ENCODE measurements at places on chromosomes 16 and 17. TPM values are rescaled to one million over a fixed set of nuclear protein-coding genes. Genes with fewer than 3 reads are reported as not detected.

KRT33B gene
- not detected for polyA plus RNA-seq

DLX3 gene
- 1.0 TPM for polyA plus RNA-seq

TMEM98 gene
- 91.4 TPM for polyA plus RNA-seq

PHLPP2 gene
- polyA plus RNA-seq: 2.9 TPM

NPTX1 gene
- 0.13 TPM for polyA plus RNA-seq

IGFALS gene
- polyA plus RNA-seq: not detected

MPV17L gene
- 2.1 TPM for polyA plus RNA-seq

TMEM235 gene
- polyA plus RNA-seq: not detected

CFAP97D1 gene
- 0.25 TPM for polyA plus RNA-seq

RFFL gene
- polyA plus RNA-seq: 11.4 TPM

ZNF174 gene
- polyA plus RNA-seq: 7.7 TPM

C16orf54 gene
- polyA plus RNA-seq: 0.28 TPM

KRT31 gene
- not detected for polyA plus RNA-seq

CMTM3 gene
- polyA plus RNA-seq: 29.5 TPM

CPHXL2 gene
- polyA plus RNA-seq: not detected

CCL16 gene
- not detected for polyA plus RNA-seq

KCNH6 gene
- polyA plus RNA-seq: not detected

TP53TG3C gene
- polyA plus RNA-seq: not detected

HOXB1 gene
- not detected for polyA plus RNA-seq

EVPLL gene
- not detected for polyA plus RNA-seq

ACSM5 gene
- 1.6 TPM for polyA plus RNA-seq

NOXO1 gene
- 0.84 TPM for polyA plus RNA-seq

NLRC3 gene
- not detected for polyA plus RNA-seq

COQ9 gene
- 48.2 TPM for polyA plus RNA-seq

ABI3 gene
- polyA plus RNA-seq: 3.5 TPM

MT1H gene
- polyA plus RNA-seq: 12.6 TPM

EVPL gene
- 0.10 TPM for polyA plus RNA-seq

MYO1D gene
- 62.5 TPM for polyA plus RNA-seq

KRT9 gene
- polyA plus RNA-seq: not detected

PRRT2 gene
- 5.3 TPM for polyA plus RNA-seq

DNAAF1 gene
- polyA plus RNA-seq: 1.4 TPM

ZPBP2 gene
- polyA plus RNA-seq: not detected

GGT6 gene
- not detected for polyA plus RNA-seq

OR3A3 gene
- polyA plus RNA-seq: not detected

TSC2 gene
- 16.2 TPM for polyA plus RNA-seq

EXOC7 gene
- 25.7 TPM for polyA plus RNA-seq

PSMB3 gene
- 183 TPM for polyA plus RNA-seq

RUNDC3A gene
- 0.50 TPM for polyA plus RNA-seq

BBS2 gene
- polyA plus RNA-seq: 125 TPM

FADS6 gene
- polyA plus RNA-seq: 4.1 TPM

NPIPA8 gene
- 41.6 TPM for polyA plus RNA-seq

SULT1A4 gene
- polyA plus RNA-seq: 86.1 TPM

PRSS21 gene
- polyA plus RNA-seq: not detected

OR1F1 gene
- polyA plus RNA-seq: not detected

ASPHD1 gene
- polyA plus RNA-seq: 0.46 TPM

CCL4 gene
- 1.9 TPM for polyA plus RNA-seq

KCTD19 gene
- polyA plus RNA-seq: not detected

CLDN9 gene
- not detected for polyA plus RNA-seq

NHLRC4 gene
- 2.6 TPM for polyA plus RNA-seq

MYO15A gene
- 7.5 TPM for polyA plus RNA-seq

HOXB9 gene
- 0.75 TPM for polyA plus RNA-seq

SEPHS2 gene
- polyA plus RNA-seq: 25.2 TPM

SPN gene
- not detected for polyA plus RNA-seq

KCNJ16 gene
- polyA plus RNA-seq: not detected

FASN gene
- polyA plus RNA-seq: 4.3 TPM

GNG13 gene
- polyA plus RNA-seq: not detected

POLR3K gene
- polyA plus RNA-seq: 8.5 TPM
